ENCODE measurements at places on chromosomes 4 and X.

DNA sequence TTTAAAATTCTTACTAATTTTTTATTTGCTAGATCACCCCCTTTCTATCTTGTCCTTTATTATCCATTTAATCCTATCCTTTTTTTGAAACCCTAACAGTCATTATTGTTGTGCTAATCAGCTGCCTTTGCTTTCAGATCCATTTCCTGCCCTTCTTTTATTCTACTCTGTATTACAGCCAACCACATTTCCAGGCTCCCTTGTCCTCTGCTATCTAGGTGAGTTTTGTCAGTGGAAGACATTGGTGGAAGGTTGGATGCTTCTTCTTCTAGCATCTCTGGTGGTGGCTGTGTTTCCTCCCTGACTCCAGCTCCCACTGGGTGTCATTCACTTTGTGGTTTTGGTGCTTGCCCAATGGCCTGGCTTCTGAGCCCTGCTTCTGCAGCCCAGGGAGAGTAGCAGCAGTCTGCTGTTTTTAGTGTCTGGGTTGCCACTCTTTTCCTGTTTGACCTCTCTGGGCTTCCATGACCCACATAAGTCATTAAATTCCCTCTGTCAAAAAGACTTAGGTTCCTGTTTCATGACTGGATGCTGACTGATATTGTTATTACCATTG is 225.2 kb upstream of the PGRMC2 start:
- no peak overlapping the region for H3K4me3 ChIP-seq
- H3K27me3 ChIP-seq = no peaks in the 10 kb centered on the region

DNA sequence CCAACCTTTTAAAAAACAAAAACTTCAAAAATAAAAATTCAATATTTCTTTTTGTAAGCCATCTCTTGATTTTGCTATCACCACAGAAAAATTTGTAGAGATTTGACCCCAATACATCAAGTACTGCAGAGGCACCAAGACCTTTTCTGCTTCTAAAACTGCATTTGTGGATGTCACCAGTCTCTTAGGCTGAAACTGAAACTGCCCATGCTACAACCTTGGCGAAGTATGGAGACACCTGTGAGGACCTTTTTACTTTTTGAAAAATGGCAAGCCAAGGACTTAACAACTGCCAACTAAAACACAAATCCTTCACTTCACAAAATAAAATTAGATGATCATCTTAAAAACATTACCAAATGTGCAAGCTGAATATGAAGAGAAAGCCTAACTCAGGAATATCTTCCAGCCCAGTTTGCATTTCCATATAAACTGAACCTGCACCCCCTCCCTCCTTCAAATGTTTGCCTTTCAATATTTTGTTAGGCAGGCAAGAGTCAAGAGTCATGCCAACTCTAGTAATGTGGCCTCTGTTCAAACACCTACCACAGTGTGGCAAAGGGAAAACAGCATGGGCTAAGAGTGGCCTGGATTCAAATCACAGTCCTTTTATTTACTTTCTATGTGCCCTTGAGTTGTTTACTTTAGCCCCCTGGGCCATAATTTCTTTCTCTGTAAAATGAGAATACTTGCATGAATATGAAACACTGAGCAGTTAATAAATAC is 389.4 kb downstream of the OPHN1 start:
- H3K27me3 ChIP-seq = no peaks in the 10 kb centered on the region
- no peak for DNase-seq
- H3K4me3 ChIP-seq = no peak overlapping the region
- no peaks in the 10 kb centered on the region for H3K4me1 ChIP-seq
- H3K27ac ChIP-seq = no peak overlapping the region

- DNase-seq = peak; percentile 14
- no peak overlapping the region for H3K27ac ChIP-seq
- peaks cover 43% of the 10 kb centered on the region for H3K4me1 ChIP-seq
Observed at GRCh38 chr4:2285613-2286381, 23.9 kb upstream of the MXD4 start.

GRCh38 chrX:41491267-41492004 is 44.3 kb downstream of the NYX start:
- no peak overlapping the region for H3K27ac ChIP-seq
- no peak overlapping the region for H3K4me3 ChIP-seq
- H3K27me3 ChIP-seq = no peaks in the 10 kb centered on the region
- no peak for DNase-seq
- no peaks in the 10 kb centered on the region for H3K4me1 ChIP-seq

GRCh38 chrX:95536111-95536510 is 1148.5 kb upstream of the DIAPH2 start:
- H3K36me3 ChIP-seq = no peaks in the 10 kb centered on the region
- no peak overlapping the region for H3K4me3 ChIP-seq
- H3K4me1 ChIP-seq = no peaks in the 10 kb centered on the region
- no peaks in the 10 kb centered on the region for H3K27me3 ChIP-seq
- no peak overlapping the region for H3K27ac ChIP-seq
- no peak for DNase-seq

DNA sequence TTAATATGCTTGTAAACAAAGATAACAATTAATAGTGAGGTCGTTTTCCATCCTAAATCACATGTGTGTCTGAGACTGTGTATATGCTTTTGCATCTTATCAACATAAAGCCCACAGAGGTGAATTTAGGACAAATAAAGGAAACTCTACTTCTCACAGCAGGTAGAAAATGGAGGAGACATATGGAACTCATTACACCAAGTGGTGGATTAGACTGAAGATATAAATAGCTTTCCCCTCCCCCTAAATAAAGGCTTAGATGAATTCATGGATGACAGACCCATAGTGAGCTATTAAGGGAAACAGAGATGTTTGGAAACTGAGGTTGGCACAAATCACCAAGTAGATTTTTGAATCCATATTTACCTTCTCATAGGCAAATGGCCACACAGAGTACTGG is 79.7 kb downstream of the GRIA3 start:
- H3K27me3 ChIP-seq = no peaks in the 10 kb centered on the region
- H3K36me3 ChIP-seq = no peaks in the 10 kb centered on the region

Measured in activated naive CD4-positive, alpha-beta T cell treated with anti-CD3 and anti-CD28 coated beads, Interleukin-2, amount 10 ng/mL, durations not matched to agents 7 days and 5 days (primary cell).